ENCODE measurements at places on chromosomes 3 and 15.
A peak's percentile ranks its signal among the peaks of the same experiment; 100 is the strongest.

DNA sequence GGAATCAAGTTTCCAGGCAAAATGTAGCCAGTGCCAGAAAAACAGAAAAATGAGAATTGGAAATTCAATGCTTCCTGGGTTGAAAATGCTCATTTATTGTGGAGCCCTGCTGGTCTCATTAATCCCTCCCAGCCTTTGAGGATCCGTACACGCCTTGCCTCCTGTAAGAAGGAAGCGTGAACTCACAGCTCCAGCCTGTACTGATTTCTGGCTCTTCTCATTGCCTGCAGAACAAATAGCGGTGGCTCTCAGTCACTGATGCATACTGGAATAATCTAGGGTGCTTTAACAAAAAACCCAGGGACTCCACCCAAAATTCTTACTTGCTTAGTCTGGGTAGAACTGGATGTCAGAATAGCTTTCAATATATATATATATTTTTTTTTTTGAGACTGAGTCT is 29.3 kb upstream of the SLC24A5 start:
- no peak for DNase-seq

DNA sequence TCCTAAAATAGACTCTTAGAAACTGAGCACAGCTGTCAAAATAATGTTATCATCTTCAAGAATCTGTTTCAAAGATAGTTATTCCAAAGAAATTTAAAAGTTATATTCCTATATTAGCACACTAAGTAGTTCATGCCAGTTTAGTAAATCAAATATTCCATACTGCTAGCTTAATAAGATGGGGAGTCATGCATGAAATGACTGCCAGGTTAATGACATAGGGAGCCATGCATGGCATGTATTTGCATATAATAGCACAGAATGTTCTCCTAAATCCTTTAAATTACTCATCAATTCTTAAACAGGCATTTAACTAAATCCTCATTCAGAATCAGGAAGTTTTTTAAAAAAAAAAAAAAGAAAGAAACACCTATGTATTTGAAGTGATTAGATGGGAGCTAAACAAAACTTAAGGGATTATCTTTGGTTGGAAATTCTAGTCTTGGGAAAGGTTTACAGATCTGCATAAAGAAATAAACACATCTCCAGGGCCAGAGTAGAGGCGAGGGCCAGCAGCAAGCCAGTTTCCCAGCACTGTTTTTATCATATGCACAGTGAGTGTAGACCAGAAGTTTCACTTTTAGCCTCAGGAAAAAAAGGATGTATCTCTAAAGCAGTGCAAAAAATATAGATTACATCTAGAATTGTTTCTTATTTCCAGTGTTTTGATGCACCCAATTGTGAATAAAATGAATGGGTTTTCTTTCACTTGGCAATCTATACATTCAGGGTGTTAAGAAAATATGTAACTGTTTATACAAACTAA is 366.4 kb upstream of the AGTR1 start:
- no peak for DNase-seq

- DNase-seq = no peak
These were observed 1037.9 kb downstream of the ROBO1 start for GRCh38 chr3:78729946-78730345.

DNA sequence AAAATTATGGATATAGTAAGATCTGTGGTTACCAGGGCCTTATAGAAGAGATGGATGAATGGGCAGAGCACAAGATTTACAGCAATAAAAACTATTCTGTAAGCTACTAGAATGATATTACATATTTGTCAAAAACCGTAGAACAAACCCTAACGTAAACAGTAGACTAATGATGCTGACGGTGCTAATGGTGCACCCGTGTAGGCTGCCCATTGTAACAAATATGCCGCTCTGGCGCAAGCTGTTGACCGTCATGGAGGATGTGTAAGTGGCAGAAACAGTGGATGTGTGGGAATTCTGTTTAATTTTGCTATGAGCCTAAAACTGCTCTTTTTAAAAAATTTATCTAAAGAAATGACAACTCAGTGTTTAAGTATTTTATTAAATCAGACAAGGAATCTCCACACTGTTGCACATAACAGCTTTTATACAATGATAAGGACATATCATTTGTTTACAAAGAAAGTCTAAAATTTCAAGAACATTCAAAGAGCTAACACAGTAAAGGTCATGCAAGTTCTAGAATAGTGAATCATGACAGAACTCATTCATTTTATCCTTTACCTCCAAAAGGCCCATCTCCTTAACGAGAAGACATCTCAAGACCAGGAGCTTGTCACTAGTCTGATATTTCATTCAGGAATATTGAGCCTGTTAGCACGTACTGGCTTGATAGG is 32.8 kb downstream of the TFRC start:
- no peak for DNase-seq

DNA sequence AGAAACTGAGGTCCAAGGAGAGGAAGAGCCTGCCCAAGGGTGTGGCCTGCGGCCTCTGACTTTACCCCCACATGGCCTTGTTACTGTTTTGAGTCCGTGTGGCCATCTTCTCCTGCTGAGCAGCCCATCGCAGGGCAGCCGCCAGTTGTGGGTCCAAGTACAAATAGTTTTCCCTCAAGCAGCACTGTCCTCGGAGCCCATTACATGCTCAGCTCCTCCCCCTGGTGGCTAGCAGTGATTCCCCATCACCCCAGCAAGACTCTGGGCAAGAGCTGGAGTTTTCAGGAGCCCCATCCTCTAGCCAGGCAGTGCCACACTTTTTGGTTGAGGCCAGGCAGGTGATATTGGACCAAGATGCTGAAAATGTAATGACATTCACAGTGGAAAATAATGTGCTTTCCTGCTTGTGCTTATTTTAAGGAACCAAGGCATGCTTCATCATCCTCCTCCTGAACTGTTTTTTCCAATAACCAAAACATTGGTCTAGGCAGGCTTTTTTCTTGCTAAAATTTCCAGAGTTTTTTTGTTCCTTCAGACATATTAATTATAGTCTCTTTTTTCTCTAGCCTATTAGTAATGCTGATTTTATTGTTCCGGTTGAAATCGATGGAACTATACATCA is 23.2 kb upstream of the VILL start:
- DNase-seq = peak; percentile 68

DNA sequence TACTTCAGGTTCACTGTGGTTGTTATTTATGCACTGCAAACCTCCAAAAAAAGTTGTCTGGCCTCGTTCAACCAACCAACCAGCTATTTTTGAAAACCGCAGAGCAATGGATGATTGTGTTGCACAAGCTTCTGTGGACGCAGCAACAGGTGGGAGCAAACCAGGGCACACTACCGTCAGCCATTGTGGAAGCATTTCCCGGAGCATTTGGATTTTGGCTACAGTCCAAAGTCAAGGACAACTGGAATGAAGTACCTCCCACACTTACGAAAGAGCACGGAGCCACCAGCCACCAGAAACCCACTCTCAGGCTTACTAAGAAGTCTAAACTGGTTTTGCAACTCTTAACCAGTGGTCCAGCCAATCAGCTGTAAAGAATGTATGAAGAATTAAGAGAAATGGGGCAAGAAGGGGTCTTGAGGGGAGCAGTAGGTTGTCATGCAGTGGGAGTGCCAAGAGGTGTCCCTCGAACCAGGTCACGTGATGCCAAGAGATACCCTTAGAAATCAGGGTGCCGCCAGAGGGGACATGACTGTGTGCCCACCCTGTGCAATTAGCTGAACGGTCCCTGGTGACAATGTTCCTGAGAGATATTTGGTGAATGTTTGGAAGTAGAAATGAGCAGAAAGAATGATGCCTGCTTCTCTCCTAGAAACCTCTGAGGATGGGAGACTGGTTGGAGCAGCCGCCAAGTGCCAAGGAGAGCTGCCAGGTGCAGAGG is 68.9 kb upstream of the PCSK6 start:
- DNase-seq = no peak

- peak; percentile 70 for DNase-seq
These were observed 9.8 kb downstream of the SCG5 start for GRCh38 chr15:32651229-32651837.

DNA sequence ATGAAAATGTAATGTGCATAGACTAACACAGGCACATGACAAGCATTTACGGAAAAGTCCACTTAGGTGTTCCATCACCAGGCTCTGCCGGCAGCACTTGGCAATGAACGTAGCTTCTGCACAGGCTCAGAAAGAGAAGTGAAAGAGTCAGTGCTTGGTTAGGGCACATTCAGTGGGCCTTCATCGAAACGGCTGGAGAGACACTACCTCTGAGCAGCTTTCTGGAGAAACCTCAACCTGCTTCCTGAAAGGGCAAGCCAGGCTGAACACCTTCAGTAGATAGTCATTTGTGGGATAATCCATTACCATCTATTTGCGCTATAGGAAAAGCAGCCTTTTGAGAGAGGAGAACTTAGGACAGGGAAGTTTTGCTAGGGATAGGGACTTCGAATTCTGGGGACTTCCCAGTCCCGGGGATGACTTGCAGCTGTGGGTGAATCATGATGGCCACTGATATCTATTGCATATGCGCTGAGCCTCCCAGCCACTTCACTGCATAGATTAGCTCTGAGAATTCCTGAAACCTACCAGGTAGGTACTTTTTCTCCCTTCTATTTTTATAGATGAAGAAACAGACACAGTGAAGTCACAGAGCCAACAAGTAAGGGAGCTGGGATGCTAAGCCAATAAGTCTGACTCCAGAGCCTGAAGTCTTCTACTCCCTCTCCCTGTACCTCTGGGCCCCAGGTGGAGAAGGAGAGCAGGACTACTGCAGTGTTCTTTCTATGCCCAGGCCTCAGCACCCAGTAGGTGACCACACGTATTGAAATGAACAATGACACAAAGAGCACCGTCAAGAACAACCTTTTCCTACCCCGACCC is 4.2 kb upstream of the SH2D7 start:
- DNase-seq = no peak

Data from BE2C (cell line).